ENCODE measurements at places on chromosomes 12 and 14. TPM values are rescaled to one million over a fixed set of nuclear protein-coding genes. Genes with fewer than 3 reads are reported as not detected.
A peak's percentile ranks its signal among the peaks of the same experiment; 100 is the strongest.

- DNase-seq, result no peak
Observed at GRCh38 chr12:65825183-65825506, 862 bp downstream of the HMGA2 start.

Gene DBX2
- not detected for total RNA-seq

Gene ENDOU
- not detected for total RNA-seq

- DNase-seq, result peak; percentile 64
Observed at GRCh38 chr12:103012884-103013283, 55.4 kb downstream of the ASCL1 start.

GRCh38 chr14:91466192-91466591 is 43.9 kb downstream of the PPP4R3A start:
- no peak for DNase-seq

Measured in neural crest cell (in vitro differentiated cells).